IPS DF 6.9 (cell line): ENCODE measurements at places on chromosomes 1 and 21.

DNA sequence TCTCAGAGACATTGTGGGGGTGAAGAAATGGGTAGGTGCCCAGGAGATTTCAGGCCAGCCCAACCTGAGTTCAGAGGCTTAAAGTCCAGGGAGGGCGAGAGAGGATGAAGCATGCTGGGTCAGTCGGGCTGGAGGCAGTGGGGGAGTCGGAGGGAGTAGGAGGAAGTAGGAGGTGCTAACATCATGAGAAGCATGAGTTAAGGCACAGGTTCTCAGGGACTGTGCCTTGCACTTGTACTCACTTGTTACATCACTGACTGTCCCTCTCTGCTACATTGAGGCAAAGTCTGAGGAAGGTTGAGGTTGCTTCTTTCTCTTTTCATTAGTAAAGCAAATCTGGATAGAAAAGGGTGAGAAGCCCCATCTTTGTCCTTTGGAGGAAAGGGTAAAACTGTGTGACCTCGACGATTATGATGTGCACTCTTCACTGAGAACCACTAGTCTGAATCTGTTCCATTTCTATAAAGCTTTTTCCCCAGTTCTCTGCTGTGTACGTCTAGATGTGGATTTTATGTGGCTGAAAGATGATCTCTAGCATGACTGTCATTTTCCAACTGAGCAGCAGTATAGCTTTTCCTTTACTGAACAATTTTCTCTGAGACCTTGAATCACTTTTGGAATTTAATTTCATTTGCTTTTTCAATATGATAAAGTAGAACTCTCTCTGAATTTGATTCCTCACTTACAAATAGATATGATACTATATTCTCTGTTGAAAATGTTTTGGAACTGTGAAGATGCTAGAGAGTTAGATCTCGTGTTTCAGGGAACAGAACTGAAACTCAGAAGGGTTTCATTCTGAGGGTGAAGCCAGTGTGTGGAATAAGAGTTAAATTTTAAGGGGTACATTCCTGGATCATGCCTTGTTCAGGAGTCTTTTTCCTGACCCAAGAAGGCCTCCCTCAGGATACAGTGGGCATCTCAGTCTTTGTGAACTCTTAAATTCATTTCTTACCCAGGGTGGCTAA is 94.6 kb downstream of the FGGY start:
- no peak for DNase-seq

DNA sequence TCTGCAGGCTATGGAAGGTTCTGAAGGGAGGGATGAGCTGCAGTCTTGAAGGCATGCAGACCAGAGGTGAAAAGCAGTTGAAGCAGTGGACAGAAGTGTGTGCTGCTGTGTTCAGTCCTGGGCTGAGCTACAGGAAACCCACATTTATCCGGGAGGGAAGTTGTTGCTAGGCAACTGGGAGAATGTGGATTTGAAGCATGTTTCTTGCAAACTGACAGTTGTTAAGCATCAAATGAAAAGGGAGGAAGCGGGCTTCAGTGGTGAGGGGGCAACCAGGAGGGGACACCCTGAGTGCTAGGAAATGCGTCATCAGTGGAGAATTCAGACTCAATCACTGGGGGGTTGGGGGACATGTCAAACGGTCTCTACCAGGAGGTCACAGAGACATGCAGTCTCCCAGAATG is 28.7 kb downstream of the ABCA4 start:
- DNase-seq: no peak

DNA sequence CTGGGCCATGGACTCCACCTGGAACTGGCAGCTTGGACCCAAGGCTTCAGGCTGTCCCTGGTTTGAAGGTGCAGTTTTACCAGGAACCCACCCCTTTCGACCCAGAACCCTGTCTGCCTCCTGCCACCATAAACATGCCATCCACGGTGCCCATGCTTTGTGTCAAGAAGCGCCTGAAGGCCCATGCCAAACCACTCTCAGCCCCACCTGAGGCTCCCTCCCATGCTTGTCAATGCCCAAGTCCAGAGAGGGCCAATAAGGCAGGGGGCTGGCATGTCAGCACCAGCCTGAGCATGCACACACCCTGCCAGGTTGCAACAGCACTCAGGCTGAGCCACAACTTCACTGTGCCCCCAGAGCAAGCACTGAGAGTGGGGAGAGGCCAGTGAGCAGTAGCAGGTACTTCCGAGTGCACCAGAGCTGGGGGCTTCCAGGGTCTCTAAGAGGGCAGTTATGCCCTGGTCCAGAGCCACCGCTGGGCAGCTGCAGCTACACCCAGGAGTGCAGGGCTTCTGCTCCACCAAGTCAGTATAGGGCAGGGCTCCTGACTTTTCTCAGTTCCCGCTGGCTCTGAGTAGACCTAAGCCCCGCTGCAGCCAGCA is 1256.0 kb downstream of the AMY1C start:
- no peak for DNase-seq

DNA sequence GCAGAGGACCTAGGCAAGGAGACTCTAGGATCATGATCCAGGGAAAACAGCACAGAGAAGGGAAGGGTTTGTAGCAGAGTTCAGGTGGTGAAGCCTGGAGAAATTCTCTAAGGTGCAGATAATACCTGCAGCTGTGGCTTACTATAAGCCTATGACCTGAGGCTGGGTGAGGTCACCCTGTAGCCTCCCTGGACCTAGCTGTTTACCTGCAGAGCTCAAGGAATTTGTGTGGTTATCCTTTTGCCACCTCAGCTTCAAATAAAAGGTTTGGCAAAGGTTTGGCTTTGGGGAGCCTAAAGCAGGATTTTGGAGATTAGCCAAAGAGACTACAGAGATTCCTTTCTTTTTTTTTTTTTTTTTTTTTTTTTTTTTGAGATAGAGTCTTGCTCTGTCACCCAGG is 79.5 kb upstream of the ZNF648 start:
- DNase-seq: no peak

DNA sequence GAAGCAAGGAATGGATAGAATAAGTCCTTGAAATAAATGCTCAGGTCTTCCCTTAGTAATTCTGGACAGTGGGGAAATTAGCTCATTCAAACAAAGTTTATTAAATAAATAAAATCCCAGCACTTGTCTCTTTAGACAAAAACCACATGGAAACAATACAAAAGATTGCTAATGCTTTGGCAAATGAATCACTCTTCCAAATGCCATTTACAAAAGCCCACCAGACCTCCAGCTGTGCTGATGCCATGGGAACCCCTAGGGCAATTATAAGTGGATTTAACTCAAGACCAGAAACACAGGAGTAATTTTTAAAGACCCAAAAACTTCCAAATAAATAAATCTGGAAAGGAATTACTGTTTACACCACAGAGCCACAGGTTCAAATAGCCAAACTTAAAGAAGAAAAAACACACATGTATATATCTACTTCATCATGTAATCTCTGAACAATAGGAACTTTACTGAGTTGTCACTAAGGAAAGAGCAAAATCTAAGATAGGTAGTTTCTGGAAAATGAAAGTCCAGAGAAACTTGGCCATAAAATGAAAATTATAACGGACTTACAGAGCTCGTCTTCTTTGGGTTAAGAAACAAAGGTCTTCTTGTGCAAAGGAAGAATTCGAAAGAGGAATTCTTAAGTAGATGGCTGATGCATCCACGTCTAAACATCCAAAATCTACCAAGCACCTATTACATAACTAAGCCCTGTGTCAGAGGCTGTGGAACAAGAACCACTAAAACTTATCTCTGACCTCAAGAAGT is 399.4 kb downstream of the SMYD3 start:
- no peak for DNase-seq

DNA sequence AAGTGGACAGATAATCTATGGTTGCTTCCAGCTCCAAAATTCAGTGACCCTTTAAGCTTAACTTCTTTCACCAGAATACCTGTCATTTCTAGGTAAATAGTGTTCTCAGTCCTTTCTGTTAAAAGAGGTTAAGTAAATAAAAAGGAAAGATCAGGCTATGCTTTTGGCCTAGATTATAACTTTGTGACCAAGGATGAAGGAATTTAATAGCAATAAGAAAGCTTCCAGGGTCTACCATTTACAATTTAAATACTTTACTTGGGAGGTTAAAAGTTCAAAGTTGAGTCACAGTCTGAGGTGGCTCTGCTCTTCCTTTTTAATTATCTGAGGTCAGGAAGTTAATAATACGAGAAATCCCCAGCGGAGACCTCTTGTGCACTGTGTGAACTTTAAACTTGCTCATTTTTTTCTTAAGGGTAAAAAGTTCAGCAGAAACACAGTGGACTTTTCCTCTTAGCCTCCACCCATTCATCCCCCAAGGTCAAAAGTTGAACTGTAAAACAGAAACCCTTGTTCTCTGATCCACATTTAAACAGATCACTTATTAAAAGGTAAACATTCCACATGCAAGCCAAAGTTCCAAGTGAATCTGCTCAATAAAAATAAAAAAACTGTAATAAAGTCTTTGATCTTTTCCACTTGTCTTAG is 187.1 kb downstream of the NRIP1 start:
- DNase-seq: no peak

DNA sequence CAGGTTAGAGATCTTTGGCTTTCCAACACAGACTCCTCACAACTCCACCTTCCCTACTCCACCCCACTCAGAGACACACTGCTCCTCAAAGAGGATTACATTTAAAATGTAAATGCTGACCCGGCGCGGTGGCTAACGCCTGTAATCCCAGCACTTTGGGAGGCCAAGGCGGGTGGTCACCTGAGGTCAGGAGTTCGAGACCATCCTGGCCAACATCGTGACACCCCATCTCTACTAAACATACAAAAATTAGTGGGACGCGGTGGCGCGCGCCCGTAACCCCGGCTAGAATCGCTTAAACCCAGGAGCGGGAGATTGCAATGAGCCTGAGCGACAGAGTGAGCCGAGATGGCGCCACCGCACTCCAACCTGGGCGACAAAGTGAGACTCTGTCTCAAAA is 1.8 kb upstream of the ANP32E start:
- no peak for DNase-seq

GRCh38 chr1:168391851-168392681 is 111.4 kb downstream of the TBX19 start:
- DNase-seq: no peak

- no peak for DNase-seq
Measured at GRCh38 chr1:232271991-232272589, 357.8 kb downstream of the SIPA1L2 start.

DNA sequence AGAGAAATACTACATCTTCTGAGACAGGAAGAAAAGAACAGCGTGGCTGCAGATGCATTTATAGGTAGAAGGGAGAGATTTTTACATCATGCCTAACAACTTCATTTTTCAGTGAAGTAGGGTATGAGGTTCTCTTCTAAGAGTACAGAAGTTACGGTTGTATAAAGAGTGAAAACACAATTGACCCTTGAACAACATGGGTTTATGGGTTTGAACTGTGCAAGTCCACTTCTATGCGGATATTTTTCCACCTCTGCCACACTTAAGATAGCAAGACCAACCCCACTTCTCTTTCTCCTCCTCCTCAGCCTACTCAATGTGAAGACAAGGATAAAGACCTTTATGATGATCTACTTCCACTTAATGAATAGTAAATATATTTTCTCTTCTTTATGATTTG is 64.5 kb downstream of the RPAP2 start:
- DNase-seq: no peak

DNA sequence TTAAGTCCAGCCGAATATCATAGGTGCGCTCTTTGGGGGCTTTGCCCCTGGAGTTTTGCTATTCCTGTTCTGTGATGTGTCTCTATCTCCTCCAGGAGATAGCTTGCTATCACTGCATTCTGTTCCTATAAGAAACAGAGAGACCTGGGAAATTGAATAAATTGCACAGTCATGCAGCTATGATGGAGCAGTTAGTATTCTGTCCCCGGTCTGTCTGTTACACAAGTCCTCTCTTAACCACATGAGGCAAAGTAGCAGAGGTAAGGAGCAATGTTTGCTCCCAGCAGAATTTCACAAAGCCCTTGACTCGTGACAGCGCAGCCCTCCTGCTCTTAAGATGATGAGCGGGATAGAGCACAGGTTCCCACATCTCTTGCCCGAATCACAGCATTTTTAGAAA is 63.9 kb upstream of the GRHL3 start:
- no peak for DNase-seq

DNA sequence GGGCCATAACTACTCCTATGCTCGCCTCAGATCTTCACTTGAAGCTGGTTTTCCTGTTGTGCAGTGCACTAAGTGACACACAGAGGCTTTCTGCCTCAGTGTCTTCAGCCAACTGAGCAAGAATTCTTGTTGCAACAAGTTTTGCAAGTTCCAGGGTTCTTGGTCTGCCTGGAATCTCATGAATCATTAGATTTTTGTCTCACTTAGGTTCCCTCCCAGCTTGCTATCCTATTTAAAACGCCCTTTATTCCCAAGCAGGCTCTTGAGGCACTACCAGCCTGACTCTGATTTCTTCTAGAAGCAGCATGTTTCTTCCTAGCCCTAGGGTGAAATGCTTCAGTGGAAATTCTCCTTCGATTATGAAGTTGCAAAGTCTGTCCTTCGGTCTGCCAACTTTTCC is 158.8 kb downstream of the C1orf21 start:
- DNase-seq: no peak

GRCh38 chr1:20574686-20575540 is 14.0 kb upstream of the CDA start:
- no peak for DNase-seq

DNA sequence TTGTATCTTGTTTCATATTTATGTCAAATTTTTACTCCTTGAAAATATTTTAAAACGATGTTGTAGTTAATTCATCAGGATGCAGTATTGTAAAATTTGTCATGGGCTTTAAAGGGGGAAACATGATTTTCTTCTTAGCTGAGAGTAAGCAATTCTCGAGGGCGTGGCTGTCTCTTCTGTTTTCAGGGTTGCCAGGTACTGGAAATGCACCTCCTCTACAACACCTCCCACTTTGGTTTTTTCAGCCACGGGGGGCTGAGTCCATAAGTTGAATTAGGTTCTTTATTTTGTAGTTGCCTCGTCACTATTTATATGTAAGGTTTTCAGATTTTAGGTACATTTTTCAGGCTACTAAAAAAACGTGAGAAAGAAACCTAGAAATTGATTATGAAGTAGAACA is 64.0 kb downstream of the PRDM2 start:
- no peak for DNase-seq

GRCh38 chr1:235758931-235759330 is 107.8 kb downstream of the LYST start:
- DNase-seq: no peak

DNA sequence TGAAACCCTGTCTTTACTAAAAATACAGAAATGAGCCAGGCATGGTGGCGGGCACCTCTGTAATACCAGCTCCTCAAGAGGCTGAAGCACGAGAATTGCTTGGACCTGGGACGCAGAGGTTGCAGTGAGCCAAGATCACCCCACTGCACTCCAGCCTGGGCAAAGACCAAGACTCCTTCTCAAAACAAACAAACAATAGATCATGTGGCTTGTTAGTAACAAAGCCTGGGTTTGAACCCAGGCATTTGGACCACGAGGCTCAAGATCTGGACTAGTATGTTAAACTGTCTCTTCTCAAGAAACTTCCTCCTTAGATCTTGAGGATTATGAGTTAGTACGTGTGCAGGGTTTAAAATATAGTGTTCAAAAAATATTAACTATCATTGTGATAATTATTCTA is 1.6 kb downstream of the INPP5B start:
- DNase-seq: no peak

GRCh38 chr1:43382027-43382779 is 7.4 kb downstream of the MED8 start:
- no peak for DNase-seq

- DNase-seq: no peak
Measured at GRCh38 chr21:37041706-37042271, 31.1 kb downstream of the PIGP start.
